ENCODE measurements at places on chromosomes 13 and 19.

DNA sequence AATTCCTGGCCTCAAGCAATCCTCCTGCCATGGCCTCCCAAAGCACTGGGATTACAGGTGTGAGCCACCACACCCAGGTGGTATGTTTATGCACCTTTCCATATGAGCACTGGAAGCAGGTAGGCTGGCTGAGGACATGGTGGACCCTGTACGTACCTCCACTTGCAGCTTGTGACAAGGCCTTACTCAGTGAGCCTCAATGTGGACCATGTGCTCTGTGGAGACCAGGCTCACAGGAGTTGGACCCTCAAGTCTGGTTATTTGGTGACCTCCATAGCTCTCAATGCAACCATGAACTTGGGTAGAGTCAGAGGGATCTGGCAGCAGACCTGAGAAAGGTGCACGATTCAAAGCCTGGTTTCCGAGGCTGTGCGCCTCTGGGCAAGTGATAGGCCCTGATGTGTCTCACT is 5.5 kb downstream of the ACP4 start:
- no peak for DNase-seq

- no peak for DNase-seq
Measured at GRCh38 chr19:48518207-48518606, 6.6 kb upstream of the LMTK3 start.

DNA sequence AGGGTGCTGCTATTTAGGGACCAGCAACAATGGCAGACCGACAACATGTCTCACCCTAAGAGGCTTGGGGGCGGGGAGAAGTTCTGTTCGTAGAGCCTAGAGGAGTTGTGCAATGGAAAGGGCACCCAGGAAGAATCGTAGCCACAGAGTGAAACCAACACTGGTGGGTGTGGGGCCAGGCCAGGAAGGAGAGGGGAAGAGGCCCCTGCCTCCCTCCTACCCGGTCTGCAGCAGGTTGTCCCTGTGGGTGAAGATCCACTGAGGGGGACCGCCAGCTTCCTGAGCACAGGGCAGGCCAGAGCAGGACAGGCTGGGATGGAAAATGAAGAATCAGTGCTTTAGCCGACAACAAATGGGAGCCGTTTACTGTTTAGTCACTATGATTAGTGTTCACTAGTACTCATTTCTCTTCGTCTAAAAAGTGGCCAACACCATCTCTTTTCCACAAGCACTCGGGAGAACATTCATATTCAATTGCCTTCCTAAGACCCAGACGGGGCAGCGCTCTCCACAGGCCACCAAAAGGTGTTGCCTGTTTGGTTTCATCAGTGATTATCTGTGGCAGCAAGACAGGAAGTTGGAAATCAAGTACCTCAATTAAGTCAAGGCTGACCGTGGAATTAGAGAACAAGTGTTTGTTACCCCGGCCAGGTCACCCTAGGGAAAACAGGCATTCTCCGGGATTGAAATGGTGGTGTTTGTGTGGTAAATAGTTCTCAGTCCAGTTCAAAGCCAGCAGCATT is 1.1 kb upstream of the ATP11A start:
- peak; percentile 37 for DNase-seq

DNA sequence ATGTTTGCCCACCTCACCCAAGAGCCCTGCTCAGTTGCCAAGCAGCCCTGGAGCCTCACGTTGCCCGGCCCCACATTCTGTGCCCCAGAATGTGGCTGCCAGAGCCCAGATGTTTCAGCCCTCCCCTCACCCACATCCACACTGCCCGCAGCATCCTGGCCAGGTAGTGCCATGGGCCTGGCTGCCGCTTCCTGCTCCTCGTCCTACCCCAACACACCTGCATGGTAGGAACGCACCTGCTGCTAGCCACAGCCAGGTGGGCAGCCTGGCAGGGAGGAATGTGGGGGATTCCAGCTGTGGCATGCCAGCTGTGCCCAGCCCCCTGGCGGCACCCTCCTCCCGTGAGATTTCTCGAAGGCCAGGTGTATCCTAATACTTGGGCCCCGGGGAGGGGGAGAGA is 7.5 kb upstream of the NFIX start:
- DNase-seq, result no peak

DNA sequence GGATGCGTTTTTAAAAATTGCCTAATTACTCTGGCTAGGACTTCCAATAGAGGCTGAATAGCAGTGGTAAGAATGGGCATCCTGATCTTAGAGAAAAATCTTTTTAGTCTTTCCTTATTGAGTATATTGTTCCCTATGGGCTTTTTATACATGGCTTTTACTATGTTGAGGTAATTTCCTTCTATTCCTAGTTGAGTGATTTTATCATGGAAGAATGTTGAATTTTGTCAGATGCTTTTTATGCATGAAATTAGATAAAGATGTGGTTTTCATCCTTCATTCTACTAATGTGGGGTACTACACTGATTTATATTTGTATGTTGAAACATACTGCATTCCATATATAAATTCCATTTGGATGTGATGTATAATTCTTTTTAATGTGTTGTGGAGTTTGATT is 2673.8 kb downstream of the PCDH9 start:
- DNase-seq, result no peak

DNA sequence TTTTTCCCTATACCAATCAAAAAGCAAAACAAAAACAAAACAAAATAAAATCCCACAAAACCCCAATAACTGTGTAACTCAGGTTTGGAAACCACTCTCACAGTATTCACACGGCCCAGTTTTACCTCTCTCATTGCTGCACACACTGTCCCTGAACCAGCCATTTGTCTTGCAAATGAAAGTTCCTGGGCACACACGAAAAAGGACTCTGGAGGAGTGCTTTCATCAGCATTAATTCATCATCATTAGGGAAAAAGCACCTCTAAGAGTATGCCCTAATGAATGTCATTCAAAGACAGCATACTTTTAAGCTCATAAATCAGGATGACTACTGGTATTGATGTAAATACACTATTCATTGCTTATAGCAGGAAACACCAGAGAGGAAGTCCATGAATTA is 306.3 kb downstream of the DNAJC15 start:
- no peak for DNase-seq

DNA sequence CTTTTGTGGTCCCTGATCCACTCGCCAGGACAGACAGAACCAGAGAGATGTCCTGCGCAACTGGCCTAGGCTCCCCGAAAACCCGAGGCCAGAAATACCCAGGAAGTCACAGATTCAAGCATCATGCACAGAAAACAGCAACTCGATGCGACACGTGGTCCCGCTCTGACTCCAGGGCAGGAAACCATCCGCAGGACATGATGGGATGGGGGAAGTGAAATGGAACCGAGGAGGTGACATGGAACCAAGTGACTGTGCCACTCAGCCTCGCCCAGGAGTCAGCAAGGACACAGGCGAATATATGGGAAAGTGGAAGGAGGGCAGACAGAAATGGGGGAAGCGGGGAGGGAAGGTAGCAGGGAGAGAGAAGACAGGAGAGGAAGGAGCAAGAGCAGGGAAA is 1.1 kb downstream of the ZSCAN18 start:
- no peak for DNase-seq
